GM03348 (cell line): ENCODE measurements at places on chromosomes 2 and 18.

DNA sequence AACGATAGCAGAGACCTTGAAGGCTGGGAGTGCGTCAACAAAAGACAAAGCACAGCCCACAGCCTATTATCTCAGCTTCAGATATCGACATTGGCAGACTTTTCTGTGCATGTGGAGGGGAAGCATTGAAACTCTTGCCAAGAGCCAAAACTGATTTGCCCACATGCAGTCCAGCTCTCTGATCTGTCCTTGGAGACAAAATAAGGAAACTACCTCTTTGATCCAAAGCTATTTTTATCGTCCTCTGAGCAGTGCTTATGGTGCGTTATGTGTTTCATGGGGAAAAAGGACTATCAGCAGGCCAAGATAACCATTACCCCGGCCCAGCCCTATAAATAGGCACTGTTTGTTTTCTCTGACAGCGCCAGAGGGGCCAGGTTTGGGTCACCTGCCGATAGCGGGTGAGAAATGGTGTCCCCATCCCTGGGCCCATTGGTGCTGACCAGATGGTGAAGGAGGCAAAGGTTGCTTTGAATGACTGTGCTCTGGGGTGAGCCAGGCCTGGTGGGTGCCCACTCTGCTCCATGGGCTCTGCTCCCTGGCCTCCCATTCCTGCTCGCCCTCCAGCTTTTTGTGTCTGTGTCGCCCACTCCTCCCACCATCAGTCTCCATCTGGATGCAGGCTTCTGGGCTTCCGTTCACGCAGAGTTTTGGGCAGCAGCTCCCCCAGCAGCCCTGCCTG, 176.1 kb upstream of the HS6ST1 start:
- DNase-seq, result no peak

GRCh38 chr18:48133671-48134251, 203.3 kb upstream of the SMAD2 start:
- DNase-seq, result no peak

DNA sequence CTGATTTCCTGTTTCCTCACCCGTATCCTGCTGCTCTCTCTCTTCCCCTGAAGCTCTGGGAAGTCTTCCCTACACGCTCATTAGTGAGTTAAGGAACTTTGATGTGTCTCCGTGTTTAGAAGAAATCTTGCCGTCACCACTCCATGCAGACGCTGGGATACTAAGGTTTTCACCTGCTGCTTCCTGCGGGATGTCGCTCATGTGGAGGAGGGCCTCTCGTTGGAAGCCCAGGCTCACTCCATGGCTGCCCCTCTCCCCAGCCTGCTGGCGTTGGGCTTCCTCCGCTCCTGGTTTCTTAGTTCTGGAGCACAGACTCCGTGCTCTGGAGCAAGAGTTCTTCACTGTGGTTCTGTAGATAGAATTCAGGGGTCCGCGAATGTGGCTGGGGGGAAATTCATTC, 326.3 kb downstream of the GBX2 start:
- no peak for DNase-seq

- DNase-seq, result peak; percentile 77
Observed at GRCh38 chr2:236731767-236732580, 162.3 kb downstream of the ACKR3 start.

GRCh38 chr18:59323931-59324622, 5.6 kb upstream of the CPLX4 start:
- DNase-seq, result no peak

GRCh38 chr2:8234757-8235374, 447.0 kb upstream of the ID2 start:
- DNase-seq, result no peak

DNA sequence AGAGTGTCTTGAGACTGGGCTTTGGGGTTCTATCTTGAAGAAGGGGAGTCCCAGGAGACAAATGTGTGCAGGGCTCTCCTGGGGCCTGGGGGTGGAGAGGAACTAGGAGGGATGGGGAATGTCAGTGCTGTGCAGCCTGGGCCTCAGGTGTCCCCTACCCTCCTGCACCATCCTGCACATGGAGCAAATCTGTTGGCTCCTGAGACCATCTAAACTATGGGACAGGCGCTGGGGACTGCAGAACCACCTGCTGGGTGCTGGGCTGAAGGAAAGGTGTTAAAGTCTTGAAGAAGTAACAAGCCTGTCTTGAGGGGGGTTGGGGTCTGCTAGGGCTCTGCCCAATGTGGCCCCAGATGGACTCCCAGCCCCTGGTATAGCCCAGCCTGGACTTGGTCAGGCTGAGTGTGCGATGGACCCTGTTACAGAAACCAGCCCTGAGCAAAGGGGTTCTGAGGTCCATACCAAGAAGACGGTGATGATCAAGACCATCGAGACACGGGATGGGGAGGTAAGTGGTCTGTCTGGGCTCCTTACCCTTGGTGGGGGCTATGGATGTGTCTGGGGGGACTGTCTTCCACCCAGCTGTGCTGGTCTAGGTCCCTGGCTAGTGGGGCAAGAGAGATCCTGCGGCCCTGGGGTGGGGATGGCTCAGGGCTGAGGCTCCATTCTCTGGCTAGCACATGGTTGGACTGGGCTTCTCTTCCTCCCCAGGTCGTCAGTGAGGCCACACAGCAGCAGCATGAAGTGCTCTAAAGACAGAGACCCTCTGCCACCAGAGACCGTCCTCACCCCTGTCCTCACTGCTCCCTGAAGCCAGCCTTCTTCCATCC, 7.3 kb downstream of the DES start:
- DNase-seq, result no peak

DNA sequence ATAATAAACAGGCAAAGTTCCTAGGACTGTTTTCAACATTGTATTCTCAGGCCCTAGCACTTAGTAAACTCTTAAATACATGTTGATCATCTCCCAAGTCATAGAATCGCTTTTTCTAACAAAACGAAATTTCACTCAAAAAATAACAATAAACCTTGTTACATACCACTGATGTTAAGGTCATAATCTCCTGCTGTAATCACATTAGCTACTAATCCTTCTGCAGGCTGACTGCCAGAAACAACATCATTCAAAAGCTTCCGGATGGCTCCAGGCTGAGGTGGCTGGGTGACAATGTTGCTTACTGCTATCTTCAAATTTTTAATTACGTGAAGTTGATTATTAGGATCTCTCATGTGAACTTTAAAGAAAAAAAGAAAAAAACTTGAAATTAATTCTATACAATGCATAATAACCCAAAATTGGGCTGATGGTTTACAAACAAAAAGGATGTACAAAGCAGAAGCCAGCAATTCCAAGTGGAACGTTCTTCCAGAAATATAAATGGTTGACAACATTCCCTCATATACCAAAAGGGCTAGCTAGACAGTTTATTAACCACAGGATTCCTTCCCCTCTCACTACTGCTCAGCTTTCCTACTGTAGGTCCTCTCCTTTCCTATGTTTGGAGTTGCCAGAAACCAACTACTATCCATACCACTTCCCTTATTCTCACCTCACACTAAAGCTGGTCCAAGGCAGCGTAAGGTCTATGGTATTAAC, 11.6 kb downstream of the TRAPPC8 start:
- no peak for DNase-seq

DNA sequence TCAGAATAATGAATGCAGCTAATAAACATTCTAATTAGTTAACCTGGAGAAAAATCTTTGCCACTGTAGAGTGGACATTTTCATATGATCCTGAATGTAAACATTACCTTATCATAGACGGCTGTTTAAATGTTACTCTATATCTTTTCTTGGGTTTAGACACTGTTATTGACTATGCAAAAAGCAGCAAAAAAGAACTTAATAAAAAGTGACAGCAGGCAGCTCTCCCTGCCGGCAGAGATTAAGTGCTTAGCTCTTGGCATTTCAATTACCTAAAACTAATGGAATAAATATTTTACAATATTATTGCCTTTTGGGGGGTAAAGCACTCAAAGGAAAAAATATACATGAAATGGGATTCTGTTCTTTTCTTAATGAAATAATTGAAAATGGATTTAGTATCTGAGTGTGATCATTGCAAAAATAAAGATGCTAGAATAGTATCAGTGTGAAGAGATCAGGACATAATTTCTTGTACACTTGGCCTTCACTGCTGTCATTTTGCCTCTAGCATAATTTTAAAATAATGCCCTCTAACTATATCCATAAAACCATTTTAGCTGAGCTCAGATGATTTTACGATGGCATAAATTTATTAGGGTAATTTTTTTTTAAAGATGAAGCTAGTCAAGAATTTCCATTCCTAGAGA, 203.4 kb upstream of the DPP10 start:
- no peak for DNase-seq

GRCh38 chr2:136765256-136766072, at the start of gene THSD7B:
Gene THSD7B, plus strand, starts transcription at chr2:136765545. Its CDS starts 116,634 bp downstream, at chr2:136882179.
- peak; percentile 31 for DNase-seq

GRCh38 chr2:237291138-237291792, 122.7 kb downstream of the COL6A3 start:
- DNase-seq, result peak; percentile 87
